ENCODE measurements at places on chromosomes 12 and 14. TPM values are rescaled to one million over a fixed set of nuclear protein-coding genes. Genes with fewer than 3 reads are reported as not detected.

Gene LRCOL1
- total RNA-seq, result not detected

Gene SVOP
- not detected for total RNA-seq

Gene PLEKHH1
- 3.8 TPM for total RNA-seq

Gene ANKRD33
- not detected for total RNA-seq

Gene ERP27
- 2.4 TPM for total RNA-seq

Gene CCDC175
- 0.78 TPM for total RNA-seq

Gene C12orf42
- total RNA-seq, result not detected

Gene GPR137C
- total RNA-seq, result 0.14 TPM

Gene CLEC6A
- total RNA-seq, result not detected

Gene SLCO1B1
- not detected for total RNA-seq

Gene PLEKHG7
- total RNA-seq, result not detected

Gene SLC7A7
- total RNA-seq, result 38.5 TPM

Gene HCAR3
- 0.41 TPM for total RNA-seq

Gene SETD1B
- total RNA-seq, result 21.9 TPM

Gene DCN
- 1,972 TPM for total RNA-seq
